ENCODE measurements at places on chromosomes 1 and 21. TPM values are rescaled to one million over a fixed set of nuclear protein-coding genes. Genes with fewer than 3 reads are reported as not detected.

DNA sequence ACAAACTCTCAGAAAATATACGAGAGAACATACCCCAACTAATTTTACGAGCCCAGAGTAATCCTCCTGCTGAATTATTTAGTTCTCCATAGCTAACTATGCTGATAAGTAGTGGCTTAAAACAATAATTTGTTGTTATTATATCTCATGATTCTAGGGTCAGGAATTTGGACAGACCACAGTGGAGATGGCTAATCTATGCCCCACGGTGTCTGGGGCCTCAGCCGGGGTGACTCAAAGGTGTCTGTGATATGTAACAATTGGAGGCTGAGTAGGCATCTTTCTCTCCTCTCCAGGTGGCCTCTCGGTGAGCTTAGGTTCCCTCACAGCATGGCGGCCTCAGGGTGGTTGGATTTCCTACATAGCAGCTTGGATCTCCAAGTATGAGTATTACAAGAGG is 35.4 kb upstream of the FOXO6 start:
- DNase-seq: no peak

DNA sequence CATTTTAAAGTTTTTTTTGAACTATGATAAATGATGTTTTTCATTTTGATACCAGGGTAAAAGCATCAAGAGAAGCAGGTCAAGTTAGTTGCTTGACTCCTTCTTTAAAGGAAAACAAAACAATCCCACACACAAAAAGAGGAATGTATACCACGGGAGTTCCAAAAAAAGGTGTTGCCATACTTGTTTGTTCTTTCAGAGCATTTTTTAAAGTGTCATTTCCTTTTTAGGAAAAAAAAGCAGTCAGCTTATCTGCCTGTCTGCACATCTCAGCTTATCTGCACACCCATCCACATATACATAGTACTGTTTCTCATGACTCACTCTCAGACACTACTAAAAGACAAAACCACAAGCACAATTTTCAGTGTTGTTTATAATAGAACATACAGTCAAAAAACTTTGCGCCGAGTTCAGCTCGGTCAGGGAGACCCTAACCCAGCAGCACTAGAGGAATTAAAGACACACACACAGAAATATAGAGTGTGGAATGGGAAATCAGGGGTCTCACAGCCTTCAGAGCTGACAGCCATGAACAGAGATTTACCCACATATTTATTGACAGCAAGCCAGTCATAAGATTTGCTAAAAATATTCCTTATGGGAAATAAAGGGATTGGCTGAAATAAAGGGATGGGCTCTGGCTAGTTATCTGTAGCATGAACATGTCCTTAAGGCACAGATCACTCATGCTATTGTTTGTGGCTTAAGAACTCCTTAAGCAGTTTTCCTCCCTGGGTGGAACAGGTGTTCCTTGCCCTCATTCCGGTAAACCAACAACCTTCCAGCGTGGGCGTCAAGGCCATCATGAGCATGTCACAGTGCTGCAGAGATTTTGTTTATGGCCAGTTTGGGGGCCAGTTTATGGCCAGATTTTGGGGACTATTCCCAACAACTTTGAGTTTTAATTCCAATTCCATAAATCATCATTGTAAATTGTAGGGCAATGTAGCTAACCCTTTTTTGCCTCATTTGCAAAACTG is 11.4 kb upstream of the MNDA start:
- no peak for DNase-seq

DNA sequence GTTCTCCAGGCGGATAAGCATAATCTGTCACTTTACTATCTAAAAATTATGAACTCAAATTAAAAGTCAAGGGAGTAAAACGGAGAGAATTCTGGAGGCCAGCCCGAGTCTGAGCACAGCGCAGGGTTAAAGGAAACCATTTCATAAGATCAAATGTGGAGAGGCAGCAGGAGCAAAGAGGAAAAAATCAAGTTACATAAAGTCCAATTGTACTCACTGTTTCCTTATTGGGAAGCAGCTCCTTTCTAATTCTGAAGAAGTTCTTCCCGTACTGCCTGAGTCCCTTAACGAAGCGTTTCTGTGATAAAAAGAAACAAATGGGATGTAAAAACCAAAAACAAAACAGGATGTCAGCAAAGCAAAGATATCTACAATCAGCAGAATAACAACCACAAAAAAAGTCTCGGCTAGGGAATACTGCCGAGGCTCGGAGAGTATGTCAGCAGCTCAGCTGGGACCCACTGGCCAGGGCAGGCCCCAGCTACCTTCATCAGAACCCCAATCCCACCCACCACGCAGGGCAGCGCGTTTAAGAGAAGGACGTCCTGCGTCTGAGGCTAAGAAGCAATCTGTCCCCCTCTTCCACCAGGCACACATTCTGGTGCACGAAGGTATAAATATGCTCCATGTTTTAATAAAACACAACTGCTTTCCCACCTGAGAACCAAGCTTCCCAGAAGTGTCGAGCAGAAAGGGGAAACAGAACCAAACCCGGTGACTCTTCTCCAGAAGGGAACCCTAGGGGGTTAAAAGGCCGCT is 104.8 kb downstream of the SLC45A1 start:
- DNase-seq: no peak

DNA sequence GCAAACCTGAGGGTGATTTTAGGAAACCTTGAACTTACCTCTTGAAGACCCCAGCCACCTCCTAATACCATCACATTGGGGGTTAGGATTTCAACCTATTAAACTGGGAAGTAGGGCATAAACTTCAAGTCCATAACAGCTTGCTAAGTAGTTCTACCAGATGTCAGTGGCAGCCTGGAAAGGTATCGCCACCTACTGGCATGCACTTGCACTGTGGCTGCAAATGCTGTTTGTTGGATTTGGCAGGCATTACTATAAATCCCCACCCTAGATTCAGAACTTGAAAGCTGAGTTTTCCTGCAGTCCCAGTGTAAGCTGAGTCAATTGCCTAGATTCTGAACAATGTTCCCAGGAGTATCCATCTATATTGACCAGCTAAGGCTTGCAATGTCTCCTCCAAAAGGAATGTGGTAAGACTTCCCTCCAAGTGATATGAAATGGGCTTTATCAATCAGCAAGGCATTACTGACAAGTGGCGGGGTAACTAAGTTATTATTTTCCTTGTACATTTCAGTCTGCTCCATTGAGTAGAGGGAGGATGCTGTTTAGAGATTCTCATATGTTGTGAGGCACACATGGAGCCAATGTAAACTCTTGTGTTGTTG is 474.5 kb downstream of the PTPRC start:
- DNase-seq: no peak

The KLHDC7A gene
- polyA plus RNA-seq: 13.4 TPM

DNA sequence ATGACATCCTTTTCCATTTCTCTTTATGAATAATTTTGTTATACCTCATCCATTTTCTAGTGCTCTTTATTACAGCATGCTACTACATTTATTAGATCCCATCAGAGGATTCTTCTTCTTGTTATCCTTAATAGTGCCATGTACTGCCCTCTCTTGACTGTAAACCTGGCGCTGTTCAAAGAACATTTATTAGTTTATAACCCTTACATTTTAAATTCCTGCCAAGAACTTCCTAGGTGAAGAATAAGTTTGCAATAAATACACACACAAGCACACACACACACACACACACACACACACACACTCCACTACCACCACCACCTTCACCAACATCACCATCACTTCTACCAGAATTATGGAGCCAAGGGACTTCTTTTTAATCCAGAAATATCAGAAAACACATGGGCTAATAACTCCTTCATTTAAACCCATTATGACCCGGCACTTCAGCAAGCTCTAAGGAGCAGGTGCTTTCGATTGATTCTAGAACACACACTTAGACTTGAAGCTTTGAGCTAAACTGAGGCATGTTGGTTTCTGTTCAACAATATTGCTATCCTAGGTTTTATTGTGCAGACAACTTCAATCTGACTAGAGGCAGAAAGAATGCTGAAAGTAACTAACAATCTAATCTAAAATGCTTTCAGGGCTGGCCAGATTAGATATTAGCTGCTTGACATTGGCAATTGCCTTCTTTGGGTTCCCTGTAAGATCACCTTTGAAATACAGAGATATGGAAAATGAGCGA is 556.8 kb downstream of the LMO4 start:
- DNase-seq: no peak
